ENCODE measurements at places on chromosomes 2 and 18. TPM values are rescaled to one million over a fixed set of nuclear protein-coding genes. Genes with fewer than 3 reads are reported as not detected.
A peak's percentile ranks its signal among the peaks of the same experiment; 100 is the strongest.

POTEJ gene
- not detected for polyA plus RNA-seq

CREG2 gene
- polyA plus RNA-seq = not detected

GLB1L gene
- 0.62 TPM for polyA plus RNA-seq

PIK3C3 gene
- 25.1 TPM for polyA plus RNA-seq

FOXI3 gene
- not detected for polyA plus RNA-seq

NPHP1 gene
- polyA plus RNA-seq = 0.49 TPM

- no peaks in the 10 kb centered on the region for H3K4me1 ChIP-seq
- DNase-seq = no peak
Observed at GRCh38 chr18:47522359-47522758, 270.9 kb upstream of the SKOR2 start.

DNA sequence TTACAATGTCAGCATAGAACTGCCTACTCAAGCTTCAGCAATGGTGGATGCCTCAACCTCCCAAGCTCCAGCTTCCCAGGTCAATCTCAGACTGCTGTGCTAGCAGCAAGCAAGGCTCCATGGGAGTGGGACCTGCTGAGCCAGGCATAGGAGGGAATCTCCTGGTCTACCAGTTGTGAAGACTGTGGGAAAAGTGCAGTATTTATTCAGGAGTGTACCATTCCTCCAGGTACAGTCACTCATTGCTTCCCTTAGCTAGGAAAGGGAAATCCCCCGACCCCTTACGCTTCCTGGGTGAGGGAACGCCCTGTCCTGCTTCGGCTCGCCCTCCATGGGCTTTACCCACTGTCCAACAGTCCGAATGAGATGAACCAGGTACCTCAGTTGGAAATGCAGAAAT lies 130.3 kb downstream of the ADCYAP1 start:
- H3K4me1 ChIP-seq = no peaks in the 10 kb centered on the region
- peaks cover 10% of the 10 kb centered on the region for H3K27me3 ChIP-seq
- H3K36me3 ChIP-seq = no peaks in the 10 kb centered on the region
- no peak overlapping the region for H3K4me3 ChIP-seq

DNA sequence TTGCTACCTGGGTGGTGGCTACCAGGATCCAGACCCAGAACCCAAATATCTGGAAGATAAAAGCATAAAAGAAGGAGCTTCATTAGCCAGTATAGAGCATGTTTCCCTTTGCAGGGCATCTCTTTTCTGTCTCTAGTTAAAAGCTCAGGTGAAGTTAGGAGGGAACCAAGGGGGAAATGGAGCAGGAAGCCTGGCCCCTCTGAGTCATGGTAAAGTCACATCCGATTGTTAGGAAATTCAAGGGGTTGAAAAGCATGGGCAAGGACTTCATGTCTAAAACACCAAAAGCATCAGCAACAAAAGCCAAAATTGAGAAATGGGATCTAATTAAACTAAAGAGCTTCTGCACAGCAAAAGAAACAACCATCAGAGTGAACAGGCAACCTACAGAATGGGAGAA lies 126.9 kb downstream of the RPIA start:
- no peak for DNase-seq
- no peaks in the 10 kb centered on the region for H3K27me3 ChIP-seq
- no peak overlapping the region for H3K4me3 ChIP-seq
- no peak overlapping the region for H3K27ac ChIP-seq

GRCh38 chr2:125857971-125858794 lies 797.8 kb upstream of the GYPC start:
- no peaks in the 10 kb centered on the region for H3K27me3 ChIP-seq
- no peaks in the 10 kb centered on the region for H3K36me3 ChIP-seq
- no peak overlapping the region for H3K27ac ChIP-seq
- H3K4me3 ChIP-seq = no peak overlapping the region
- DNase-seq = no peak

- no peak overlapping the region for H3K27ac ChIP-seq
- no peak overlapping the region for H3K4me3 ChIP-seq
- H3K4me1 ChIP-seq = no peaks in the 10 kb centered on the region
- H3K27me3 ChIP-seq = no peaks in the 10 kb centered on the region
- DNase-seq = no peak
Observed at GRCh38 chr18:60182223-60182622, 190.4 kb downstream of the MC4R start.

- DNase-seq = no peak
- no peaks in the 10 kb centered on the region for H3K4me1 ChIP-seq
Observed at GRCh38 chr2:71615767-71616730, 162.7 kb downstream of the DYSF start.

- H3K27ac ChIP-seq = no peak overlapping the region
- H3K27me3 ChIP-seq = peaks cover 6% of the 10 kb centered on the region
- no peak overlapping the region for H3K4me3 ChIP-seq
- H3K36me3 ChIP-seq = no peaks in the 10 kb centered on the region
- H3K4me1 ChIP-seq = peaks cover 22% of the 10 kb centered on the region
Observed at GRCh38 chr18:48997985-48998831, 47.4 kb upstream of the SMAD7 start.

GRCh38 chr2:132489150-132489549 lies 72.5 kb downstream of the GPR39 start:
- no peak overlapping the region for H3K27ac ChIP-seq
- H3K27me3 ChIP-seq = peaks cover 19% of the 10 kb centered on the region
- no peak overlapping the region for H3K4me3 ChIP-seq
- H3K4me1 ChIP-seq = no peaks in the 10 kb centered on the region
- no peaks in the 10 kb centered on the region for H3K36me3 ChIP-seq

- no peaks in the 10 kb centered on the region for H3K36me3 ChIP-seq
- H3K4me3 ChIP-seq = no peak overlapping the region
- no peaks in the 10 kb centered on the region for H3K27me3 ChIP-seq
- H3K27ac ChIP-seq = no peak overlapping the region
Observed at GRCh38 chr2:7289697-7290096, 372.5 kb downstream of the RNF144A start.

DNA sequence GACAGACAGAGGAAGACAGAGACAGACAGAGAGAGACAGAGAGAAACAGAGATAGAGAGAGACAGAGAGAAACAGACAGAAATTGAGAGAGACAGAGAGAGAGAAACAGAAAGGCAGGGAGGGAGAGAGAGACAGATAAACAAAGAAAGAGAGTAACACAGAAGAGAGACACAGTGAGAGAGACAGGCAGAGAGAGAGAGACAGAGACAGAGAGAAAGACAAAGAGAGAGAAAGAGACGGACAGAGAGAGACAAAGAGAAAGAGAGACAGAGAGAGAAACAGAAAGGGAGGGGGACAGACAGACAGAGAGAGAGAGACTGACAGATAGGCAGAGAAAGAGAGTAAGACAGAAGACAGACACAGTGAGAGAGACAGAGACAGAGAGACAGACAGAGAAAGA lies 108.5 kb upstream of the ANKRD30BL start:
- no peaks in the 10 kb centered on the region for H3K36me3 ChIP-seq
- peaks cover 3% of the 10 kb centered on the region for H3K4me1 ChIP-seq
- H3K4me3 ChIP-seq = no peak overlapping the region
- no peak overlapping the region for H3K27ac ChIP-seq
- no peak for DNase-seq

DNA sequence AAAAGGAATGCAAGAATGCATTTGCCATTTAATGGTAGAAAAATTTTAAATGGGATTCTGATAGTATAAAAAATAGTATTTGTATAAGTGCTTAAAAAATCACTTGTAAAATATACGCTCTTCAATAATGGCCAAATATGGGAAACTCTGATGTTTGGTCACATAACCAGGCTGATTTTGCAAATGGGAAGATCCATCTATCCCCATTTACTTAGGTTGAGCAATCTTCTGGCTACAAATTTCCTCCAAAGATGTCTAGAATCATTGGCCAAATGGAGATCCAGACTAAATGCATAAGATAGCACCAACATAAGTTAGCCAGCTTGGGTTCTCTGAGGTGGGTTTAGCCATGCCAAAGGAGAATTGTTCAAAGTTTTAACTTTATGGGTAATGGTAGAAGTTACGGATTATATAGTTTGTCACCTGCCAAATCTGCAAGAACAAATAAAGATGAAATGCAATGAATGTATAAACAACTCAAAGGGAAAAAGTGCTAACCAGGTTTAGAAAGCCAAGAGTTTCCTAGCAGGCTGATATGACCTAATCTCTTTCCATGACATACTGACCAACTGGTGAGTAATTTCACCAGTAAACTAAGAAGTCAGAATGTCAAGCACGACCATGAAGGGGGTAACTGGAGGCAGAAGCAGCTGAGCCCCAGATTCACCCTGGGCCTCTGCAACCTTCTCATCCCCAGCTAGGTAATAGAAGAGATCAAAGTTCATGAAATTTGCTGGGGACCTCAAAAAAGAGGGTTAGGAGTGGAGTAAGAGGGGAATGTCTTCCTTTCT lies 10.0 kb downstream of the RHOB start:
- no peak overlapping the region for H3K4me3 ChIP-seq
- no peaks in the 10 kb centered on the region for H3K36me3 ChIP-seq
- peaks cover 39% of the 10 kb centered on the region for H3K27me3 ChIP-seq
- DNase-seq = no peak
- H3K4me1 ChIP-seq = no peaks in the 10 kb centered on the region

DNA sequence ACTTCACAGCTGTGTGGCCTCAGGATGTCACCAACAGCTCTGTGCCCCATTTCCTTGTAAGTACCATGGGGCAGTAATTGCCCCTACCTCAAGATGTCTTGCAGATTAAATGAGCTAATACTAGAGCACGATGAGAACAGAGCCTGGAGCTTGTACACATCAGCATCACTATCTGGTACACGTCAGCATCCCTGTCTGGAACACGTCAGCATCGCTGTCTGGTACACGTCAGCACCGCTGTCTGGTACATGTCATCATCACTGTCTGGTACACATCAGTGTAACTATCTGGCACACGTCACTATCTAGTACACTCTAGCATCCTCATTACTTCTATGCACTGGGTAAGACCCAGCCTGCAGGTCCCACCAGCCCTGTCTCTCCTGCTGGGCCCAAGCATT lies 37.2 kb downstream of the AQP12A start:
- no peak overlapping the region for H3K27ac ChIP-seq
- H3K4me3 ChIP-seq = no peak overlapping the region
- H3K4me1 ChIP-seq = no peaks in the 10 kb centered on the region
- H3K27me3 ChIP-seq = no peaks in the 10 kb centered on the region
- DNase-seq = no peak

GRCh38 chr2:178275600-178275999 lies 81.3 kb downstream of the OSBPL6 start:
- no peaks in the 10 kb centered on the region for H3K4me1 ChIP-seq
- no peaks in the 10 kb centered on the region for H3K36me3 ChIP-seq
- DNase-seq = no peak
- no peak overlapping the region for H3K27ac ChIP-seq
- no peak overlapping the region for H3K4me3 ChIP-seq

DNA sequence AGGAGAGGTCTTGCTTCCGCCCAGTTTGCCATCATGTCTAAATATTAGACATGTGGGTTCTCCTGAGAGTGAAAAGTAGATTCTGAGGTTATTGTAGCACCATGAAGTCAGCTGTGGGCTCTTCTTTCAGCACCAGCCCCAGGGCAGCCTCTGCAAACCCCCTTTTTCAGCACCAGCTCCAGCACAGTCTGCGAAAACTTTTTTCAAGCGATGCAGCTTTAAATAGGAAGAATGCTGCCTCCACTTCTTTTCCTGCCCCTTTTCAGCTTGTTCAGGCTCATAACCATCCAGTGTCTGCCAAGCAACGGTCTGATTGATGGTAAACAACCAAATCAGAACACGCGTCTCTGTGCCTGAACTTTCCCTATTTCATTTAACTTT lies at the start of gene COL5A2:
Gene COL5A2 (minus strand): TSS at position 192 of the 381 bp plus-strand sequence. CDS start 157 bp downstream, at position 35.
- peaks cover 30% of the 10 kb centered on the region for H3K27me3 ChIP-seq
- peak within 1 kb of the TSS; percentile 17 for H3K27ac ChIP-seq
- H3K36me3 ChIP-seq = no peaks in the 10 kb centered on the region
- no peak for DNase-seq

GRCh38 chr18:25229081-25229480 lies 122.9 kb downstream of the ZNF521 start:
- no peak for DNase-seq
- no peak overlapping the region for H3K27ac ChIP-seq
- no peaks in the 10 kb centered on the region for H3K27me3 ChIP-seq
- H3K36me3 ChIP-seq = no peaks in the 10 kb centered on the region

DNA sequence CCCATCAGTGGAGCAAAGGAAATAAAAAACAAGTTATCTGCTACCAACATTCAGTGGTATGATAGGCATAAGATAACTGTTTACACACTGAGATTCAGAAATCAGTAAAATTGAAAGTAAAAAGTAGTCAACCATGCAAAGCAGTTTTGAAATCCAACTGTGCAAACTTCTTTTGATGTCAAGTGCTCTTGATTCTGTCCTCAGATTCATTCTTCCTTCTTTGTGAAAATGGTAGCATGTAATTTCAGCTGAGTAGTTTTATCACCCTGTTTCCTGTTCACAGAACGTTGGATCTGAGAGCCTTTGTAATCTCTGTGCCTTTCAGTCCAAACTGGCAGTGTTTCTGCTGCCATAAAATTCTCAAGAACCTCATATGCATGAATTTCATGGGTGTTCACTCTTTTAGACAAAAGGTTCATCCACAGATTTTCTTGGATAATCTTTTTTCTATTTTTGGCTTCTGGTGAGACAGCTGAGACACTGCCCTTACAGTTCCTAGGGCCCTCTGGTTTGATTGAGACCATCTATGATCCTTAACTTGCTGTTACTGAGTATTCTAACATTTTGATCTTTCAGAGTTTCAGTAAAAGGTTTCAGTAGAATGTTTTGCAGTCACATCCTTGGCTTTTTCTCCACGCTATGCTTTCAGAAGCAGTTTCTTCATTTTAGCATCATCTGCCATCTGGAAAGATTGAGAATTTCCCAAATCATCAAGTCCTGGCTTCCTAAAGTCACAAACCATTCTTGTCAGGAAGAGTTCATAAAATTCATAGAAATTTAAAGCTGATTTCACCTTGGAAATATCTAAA lies 272.3 kb upstream of the EPHA4 start:
- DNase-seq = no peak
- no peaks in the 10 kb centered on the region for H3K27me3 ChIP-seq
- H3K27ac ChIP-seq = no peak overlapping the region
- H3K36me3 ChIP-seq = no peaks in the 10 kb centered on the region
- no peak overlapping the region for H3K4me3 ChIP-seq

DNA sequence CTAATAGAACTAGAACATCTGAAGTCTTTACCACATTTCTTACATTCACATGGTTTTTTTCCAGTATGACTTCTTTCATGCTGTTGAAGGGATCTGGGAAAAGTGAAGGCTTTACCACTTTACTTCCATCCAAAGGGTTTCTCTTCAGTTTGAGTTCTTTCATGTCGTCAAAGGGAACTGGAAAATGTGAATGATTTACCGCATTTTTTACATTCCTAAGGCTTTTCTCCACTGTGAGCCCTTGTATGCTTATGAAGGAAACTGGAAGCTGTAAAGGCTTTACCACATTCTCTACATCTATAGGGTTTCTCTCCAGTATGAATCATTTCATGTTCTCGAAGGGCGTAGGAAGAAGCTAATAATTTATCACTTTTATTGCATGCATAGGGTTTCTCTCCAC lies 46.7 kb downstream of the NBEAL1 start:
- no peak overlapping the region for H3K27ac ChIP-seq
- H3K36me3 ChIP-seq = peaks cover 34% of the 10 kb centered on the region
- no peaks in the 10 kb centered on the region for H3K27me3 ChIP-seq
- H3K4me1 ChIP-seq = no peaks in the 10 kb centered on the region
- H3K4me3 ChIP-seq = no peak overlapping the region
- no peak for DNase-seq

Measured in naive thymus-derived CD8-positive, alpha-beta T cell (primary cell).